ENCODE measurements at places on chromosomes 11 and 22.
A peak's percentile ranks its signal among the peaks of the same experiment; 100 is the strongest.

- DNase-seq, result no peak
Observed at GRCh38 chr11:86150847-86151173, 81.9 kb upstream of the PICALM start.

DNA sequence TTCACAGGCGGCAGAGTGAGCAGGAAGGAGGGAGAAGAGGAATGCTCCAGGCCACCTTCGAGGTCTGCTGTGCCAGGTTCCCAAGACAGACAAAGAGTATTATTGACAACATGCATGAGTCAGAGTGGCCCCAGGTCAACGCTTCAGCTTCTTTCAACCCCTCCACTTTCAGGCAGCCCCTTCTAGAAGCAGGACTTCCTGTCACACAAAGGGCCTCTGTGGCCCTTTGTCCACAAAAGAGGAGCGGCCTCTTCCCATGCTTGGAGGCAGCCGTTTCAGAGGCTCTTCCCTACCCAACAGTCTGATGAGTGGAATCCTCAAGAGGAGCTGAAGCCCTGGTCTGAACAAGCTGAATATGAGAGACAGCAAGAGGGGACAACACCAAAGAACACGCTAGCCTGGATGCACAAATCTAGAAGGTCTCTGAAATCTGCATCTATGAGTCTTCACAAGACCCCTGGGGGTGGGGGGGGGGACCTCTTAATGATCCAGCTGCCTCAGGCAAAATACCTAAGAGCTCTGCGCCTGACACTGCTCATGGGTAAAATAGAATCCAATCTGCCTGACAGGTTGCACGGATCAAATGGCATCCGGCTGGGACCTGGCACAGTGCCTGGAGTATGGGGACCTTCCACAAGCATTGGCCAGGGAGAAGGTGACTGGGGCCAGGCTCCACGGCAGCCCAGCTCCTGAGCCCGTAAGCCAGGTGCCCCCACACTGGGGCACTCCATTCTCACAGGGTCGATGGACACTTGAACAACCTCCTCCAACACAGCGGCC is 67.5 kb downstream of the PACSIN2 start:
- no peak for DNase-seq

GRCh38 chr11:114284021-114284420 is 12.2 kb upstream of the NNMT start:
- DNase-seq, result no peak

GRCh38 chr22:37166675-37167066 is 17.0 kb upstream of the IL2RB start:
- DNase-seq, result peak; percentile 65

- no peak for DNase-seq
Observed at GRCh38 chr11:134398644-134399292, 13.3 kb downstream of the B3GAT1 start.

GRCh38 chr11:107757661-107758060 is 45.8 kb upstream of the SLN start:
- no peak for DNase-seq

DNA sequence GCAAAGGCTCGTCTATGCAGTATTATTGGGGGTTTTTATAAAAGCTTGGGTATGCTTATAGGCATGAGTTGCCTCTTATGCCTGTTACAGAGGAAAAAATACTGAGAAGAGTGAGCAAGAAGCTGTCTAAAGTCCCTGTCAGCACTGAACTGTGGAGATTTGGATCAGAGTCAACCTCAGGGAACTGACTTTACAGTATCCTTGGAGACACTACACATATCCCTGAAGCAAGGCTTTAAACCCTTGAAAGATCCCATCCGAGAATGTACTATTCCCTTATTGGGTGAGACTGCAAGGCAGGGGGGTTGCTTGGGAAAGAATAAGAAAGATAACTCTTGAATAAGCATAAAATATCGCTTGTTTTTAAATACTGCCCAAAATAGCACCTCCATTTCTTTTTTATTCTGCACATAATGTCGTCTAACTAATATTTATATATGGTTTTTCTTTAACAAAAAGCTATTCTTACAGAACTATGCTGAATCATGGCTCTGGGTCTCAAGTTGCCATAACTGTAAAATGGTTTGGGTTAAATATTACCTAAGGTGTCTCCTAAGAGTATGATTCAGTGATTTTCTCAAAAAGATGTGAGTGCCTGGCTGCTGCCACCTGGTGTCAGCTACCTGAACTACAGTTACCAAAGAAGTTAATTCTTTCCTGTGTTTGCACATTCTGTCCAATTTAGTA is 1062.8 kb downstream of the DLG2 start:
- DNase-seq, result no peak

DNA sequence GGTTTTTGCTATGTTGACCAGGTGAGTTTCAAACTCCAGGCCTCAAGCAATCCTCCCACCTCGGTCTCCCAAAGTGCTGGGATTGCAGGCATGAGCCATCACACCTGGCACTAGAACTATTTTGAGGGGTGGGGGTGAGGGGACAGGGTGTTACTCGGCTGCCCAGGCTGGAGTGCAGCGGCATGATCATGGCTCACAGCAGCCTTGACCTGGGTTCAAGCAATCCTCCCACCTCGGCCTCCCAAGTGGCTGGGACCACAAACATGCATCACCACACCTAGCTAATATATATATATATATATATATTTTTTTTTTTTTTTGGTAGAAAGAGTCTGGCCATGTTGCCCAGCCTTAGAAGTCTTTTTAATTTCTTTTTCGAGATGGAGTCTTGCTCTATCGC is 17.1 kb upstream of the IFITM3 start:
- DNase-seq, result no peak

GRCh38 chr11:82536706-82537105 is 197.0 kb downstream of the FAM181B start:
- no peak for DNase-seq

DNA sequence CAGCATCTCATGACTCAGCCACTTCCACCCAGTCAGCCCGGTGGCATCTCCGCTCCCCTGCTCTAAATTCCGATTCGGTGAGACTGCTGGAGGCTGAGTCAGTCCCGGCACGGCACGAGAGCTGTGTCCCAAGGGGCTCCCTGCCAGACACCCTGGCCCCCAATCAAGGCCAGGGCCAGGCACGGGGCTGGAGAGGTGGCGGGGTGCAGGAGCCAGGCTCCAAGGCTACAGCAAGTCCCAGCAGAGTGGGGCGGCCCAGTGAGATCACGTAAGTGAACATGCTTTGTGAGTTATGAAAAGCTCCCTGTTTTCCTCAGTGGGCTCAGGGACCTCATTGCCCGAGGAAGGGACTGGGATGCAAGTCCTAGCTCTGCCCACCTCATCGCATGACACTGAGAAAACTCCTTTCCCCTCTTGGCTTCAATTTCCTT is 3.0 kb downstream of the C11orf68 start:
- no peak for DNase-seq

DNA sequence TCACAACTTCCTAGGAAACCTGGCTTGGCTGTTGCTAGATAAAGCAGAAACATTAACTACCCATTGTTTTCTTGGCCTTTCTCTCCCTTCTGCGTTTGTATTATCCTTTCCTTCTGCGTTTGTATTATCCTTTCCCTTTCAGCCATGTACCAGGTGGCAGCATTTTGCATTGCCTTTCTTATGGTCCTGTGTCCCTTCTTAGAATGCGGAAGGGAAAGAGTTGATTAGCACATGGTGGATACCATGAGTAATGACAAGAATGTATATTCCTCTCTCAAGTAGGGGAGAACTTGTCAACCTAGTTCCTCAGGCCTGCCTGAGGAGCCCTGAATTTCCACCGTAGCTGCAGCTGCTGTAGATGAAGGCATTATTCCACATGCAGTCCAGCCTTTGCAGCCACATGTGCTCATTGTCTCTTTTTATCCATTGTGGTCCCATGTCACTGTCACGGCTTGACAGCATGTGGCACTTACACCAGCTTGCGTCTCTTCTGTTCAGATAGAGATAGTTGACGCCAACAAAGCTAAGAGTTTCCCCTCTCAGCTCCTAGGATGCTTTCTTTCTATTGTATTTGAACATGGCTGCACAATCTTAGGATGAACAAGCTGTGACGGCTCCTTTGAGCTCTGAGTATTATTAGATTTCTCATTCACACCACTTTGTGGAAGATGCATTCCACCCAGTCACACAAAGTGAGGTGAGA is 44.8 kb downstream of the SLN start:
- DNase-seq, result no peak

DNA sequence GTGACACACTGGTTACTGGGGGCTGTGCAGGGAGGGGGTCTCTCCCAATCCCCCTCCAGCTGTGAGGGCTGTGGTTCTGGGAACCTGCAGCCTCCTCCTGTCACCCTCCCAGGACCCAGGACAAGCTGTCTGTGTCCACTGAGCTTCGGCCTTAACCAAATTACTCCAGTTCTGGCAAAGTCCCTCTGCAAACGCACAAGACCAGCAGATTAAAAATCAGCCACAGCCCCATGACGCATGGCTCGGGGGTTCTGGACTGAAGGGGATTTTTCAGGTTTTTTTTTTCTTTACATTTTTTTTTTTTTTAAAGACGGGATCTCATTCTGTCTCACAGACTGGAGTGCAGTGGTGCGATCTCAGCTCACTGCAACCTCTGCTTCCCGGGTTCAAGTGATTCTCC is 32.2 kb upstream of the A4GALT start:
- no peak for DNase-seq

GRCh38 chr22:29641700-29642330 is 38.4 kb downstream of the NF2 start:
- DNase-seq, result no peak

GRCh38 chr22:21865041-21865440 is 2.4 kb downstream of the MAPK1 start:
- no peak for DNase-seq

- no peak for DNase-seq
Observed at GRCh38 chr11:76669901-76670484, 554 bp downstream of the LRRC32 start.

- DNase-seq, result no peak
Observed at GRCh38 chr11:8615291-8616032, 21.4 kb upstream of the STK33 start.

GRCh38 chr11:126530416-126530815 is 174.9 kb downstream of the ST3GAL4 start:
- DNase-seq, result no peak

GRCh38 chr11:123183391-123184099 is 11.5 kb downstream of the CLMP start:
- no peak for DNase-seq

DNA sequence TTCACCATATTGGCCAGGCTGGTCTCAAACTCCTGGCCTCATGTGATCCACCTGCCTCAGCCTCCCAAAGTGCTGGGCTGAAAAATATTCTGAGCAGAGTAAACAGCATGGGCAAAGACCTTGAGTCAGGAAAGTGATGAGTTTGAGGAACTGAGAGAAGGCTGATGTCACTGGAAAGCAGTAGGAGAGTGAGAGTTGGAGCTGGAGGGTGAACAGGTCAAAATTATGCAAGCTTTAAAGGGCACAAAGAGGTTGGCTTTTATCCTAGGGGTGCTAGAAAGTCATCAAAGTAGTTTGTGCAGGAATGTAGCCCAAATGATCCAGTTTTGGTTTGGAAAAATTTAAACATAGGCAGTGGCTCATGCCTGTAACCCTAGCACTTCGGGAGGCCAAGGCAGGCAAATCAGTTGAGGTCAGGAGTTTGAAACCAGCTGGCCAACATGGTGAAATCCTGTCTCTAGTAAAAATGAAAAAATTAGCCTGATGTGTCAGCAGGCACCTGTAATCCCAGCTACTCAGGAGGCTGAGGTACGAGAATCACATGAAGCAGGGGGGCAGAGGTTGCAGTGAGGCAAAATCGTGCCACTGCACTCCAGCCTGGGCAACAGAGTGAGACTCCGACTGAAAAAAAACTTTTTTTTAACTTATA is 44.7 kb upstream of the CXCR5 start:
- no peak for DNase-seq

GRCh38 chr11:74412321-74412720 is 14.1 kb upstream of the PGM2L1 start:
- no peak for DNase-seq

DNA sequence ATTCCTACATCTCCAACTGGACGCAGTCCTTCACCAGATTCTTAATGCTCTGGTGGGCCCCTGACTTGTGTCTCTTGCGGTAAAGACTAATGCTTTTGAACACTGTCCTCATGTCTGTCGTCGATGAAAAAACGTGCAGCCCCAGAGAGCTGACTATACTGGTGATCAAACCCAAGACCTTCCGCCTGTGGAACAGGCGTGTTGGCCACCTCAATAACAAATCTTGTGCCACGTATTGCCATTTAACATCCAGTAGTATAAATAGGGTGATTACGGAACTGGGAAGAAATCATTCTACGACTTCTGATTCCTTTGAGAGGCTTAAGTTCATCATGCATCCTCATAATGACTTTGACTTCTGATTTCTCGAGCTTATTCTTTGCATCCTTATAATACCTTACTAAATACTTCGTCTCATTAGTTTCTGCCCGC is 45.6 kb downstream of the OR4D9 start:
- DNase-seq, result no peak

- no peak for DNase-seq
Observed at GRCh38 chr22:19966908-19967750, 25.5 kb upstream of the TXNRD2 start.

DNA sequence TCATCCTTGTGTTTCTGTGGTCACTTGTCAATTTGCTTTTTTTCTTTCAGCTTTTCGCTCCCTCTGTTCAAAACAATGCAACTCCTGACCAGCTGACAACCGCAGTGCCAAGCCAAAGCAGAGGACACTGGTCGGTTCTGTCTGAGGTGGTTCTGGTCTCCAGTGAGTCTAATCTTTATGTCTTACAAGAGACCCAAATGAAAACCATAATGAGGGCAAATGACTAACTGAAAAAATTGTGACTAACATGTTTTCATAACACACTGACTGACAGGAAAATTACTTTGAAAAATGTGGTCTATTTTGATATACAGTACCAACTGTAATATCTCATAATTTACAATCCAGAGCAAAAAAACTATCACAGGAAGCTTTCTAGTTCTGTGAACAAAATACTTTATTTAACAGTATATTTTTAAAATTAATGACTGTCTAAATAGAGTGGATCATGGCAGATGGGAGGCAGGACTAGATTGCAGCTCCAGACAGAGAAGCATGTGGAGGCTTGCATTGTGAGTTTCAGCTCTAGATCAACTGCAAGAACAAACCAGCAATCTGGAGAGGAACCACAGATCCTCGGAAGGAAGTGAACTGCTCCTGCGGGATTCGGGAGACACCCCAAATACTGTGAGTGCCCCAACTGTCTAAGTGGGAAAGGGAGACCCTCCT is 311.8 kb downstream of the SBF2 start:
- DNase-seq, result no peak

DNA sequence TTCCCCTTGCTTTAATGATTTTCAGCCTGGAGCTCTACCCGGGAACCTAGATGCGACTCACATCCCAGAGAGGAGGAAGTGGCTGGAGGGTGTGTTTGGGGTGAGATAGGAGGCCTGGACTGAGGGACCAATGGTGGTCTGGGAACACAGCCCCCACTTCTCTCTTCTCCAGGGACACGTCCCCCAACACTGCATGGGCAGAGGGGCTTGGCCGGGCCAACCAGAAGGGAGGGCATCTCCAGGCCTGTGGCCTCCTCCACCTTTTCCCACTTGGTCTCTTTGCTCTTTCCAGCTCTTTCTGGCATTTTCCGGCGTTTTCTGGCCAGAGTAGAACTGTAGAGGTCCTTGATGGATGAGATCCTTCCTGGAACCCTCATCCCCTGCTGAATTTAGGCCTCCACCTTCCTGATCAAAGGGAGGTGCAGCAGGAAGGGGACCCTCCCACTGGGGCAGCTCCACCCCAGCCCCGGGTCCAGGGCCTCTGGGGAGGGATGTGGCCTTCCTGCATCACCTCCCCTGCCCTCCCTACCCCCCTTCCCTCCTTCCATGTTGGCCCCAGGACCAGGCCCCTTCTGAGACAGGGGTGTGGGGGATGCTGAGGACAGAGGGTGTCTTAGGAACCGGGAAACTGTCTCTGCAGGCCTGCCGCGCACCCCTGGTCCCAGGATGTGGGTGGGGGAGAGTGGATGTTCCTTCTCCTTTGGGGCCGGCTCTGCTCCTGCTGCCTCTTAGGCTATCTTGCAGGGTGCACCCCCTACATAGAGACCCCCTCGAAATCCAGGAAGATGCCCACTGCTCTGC is 24.4 kb downstream of the MRGPRG start:
- no peak for DNase-seq
